ENCODE measurements at places on chromosomes 4 and X. TPM values are rescaled to one million over a fixed set of nuclear protein-coding genes. Genes with fewer than 3 reads are reported as not detected.

NAP1L2 gene
- polyA plus RNA-seq: 92.4 TPM

ZNF732 gene
- 1.3 TPM for polyA plus RNA-seq

CTAG2 gene
- not detected for polyA plus RNA-seq

UGT2A2 gene
- not detected for polyA plus RNA-seq

CORIN gene
- polyA plus RNA-seq: 1.9 TPM

ENPEP gene
- polyA plus RNA-seq: 2.5 TPM

RAB41 gene
- polyA plus RNA-seq: 2.2 TPM

ADH1B gene
- 0.33 TPM for polyA plus RNA-seq

MAGEA12 gene
- polyA plus RNA-seq: not detected

OTUD6A gene
- polyA plus RNA-seq: not detected

IL1RAPL1 gene
- 5.2 TPM for polyA plus RNA-seq
